ENCODE measurements at places on chromosomes 16 and 17. TPM values are rescaled to one million over a fixed set of nuclear protein-coding genes. Genes with fewer than 3 reads are reported as not detected.

GRCh38 chr17:58207451-58207850, 11.6 kb downstream of the MKS1 start:
- H3K27me3 ChIP-seq = no peaks in the 10 kb centered on the region
- H3K4me3 ChIP-seq = no peak overlapping the region
- H3K4me1 ChIP-seq = no peaks in the 10 kb centered on the region
- H3K36me3 ChIP-seq = no peaks in the 10 kb centered on the region
- no peak for DNase-seq

Gene ELMO3
- 14.8 TPM for total RNA-seq

Gene CA5A
- not detected for total RNA-seq

DNA sequence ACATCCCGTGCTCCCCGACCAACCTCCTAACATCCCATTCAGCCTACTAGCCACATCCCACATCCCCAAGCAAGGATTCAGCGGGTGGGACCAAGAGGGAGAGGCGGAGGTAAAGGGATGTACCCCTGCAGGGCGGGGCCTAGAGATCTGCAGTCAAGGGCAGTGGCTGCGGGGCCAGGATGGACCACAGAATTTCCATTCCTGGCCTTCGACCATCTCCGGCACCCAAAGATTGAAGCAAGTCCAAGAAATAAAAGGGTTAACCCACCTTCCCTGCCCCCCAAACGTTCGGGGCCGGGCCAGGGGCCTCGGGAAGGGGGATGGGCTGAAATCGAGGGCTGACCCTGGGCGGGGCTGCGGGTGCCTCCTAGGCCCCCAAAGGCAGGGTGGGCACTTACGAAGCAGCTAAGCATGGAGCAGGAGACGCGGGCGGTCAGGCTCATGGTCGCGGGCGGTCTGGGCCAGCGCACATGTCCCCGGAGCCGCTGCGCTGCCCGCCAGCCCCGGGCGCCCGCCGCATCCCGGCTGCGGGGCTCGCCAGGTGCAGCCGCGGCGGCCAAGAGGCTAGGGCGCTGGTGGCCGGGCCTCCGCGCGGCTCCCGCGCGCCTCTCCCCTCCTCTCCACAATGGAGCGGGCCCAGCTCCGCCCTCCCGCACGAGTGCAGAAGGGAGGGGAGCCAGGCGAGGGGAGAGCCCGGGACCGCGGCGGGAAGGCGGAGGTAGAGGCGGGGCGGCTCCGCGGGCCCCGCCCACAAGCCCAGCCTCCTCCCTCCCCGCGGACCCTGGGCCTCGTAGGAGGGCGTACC, at the start of gene MTMR4:
Gene MTMR4 (minus strand): TSS at position 674 of the 805 bp plus-strand sequence. CDS start 231 bp downstream, at position 443.
- no peaks in the 10 kb centered on the region for H3K36me3 ChIP-seq
- DNase-seq = peak; percentile 86
- peaks cover 14% of the 10 kb centered on the region for H3K4me1 ChIP-seq
- no peaks in the 10 kb centered on the region for H3K27me3 ChIP-seq
- peak within 1 kb of the TSS; percentile 47 for H3K4me3 ChIP-seq

DNA sequence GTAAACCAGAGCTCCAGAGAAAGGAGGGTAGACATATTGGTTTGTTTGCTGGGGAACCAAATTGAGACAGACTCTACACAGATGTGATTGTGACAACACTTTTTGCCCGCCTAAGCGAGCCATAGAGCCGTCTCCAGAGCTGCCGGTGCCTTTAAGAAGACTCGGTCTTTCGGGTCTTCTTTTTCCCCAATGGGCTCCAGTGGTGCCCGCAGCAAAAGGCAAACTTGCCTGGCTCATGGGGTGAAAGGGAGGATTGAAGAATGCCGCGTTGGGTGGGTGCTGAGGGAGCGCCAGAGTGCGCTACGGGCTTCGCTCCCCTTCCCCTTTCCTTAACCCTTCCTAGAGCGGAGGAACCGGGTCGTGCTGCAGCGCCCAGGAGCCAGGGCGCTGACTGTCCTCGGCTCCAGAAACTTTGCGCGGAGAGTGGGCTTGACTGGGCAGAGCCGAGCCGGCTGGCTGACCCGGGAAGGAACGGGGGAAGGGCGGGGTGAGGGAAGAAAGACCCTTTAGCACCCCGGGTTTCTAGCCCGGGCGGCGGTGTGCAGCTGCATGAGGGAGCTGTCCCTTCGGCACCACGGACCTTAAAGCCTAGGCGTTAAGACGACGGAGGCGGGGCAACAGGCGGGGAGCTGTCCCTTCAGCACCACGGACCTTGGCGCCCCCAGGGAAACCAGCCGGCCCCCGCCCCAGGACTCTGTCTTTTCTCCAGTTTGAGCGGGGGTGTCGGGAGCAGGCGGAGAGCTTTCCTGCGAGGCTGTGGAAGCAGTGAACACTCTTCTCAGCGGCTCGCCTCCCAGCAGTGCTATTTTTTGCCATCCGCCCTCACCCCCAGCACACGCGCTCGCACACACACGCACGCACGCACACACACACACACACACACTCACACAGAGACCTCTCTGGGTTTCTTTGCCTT, at the start of gene CACNG3:
Gene CACNG3 (plus strand): TSS at position 880 of the 916 bp plus-strand sequence. CDS start 420 bp downstream, outside the sequence.
- H3K4me1 ChIP-seq = no peaks in the 10 kb centered on the region
- H3K36me3 ChIP-seq = no peaks in the 10 kb centered on the region
- DNase-seq = no peak
- H3K27me3 ChIP-seq = peaks cover 3% of the 10 kb centered on the region
- H3K27ac ChIP-seq = no peak within 1 kb of the TSS

- no peaks in the 10 kb centered on the region for H3K36me3 ChIP-seq
- no peak overlapping the region for H3K4me3 ChIP-seq
- DNase-seq = no peak
- no peaks in the 10 kb centered on the region for H3K4me1 ChIP-seq
Measured at GRCh38 chr17:9402590-9403199, 172.9 kb downstream of the STX8 start.

Gene LLGL1
- 21.6 TPM for total RNA-seq

- no peak for DNase-seq
- H3K4me1 ChIP-seq = peaks cover 2% of the 10 kb centered on the region
- no peaks in the 10 kb centered on the region for H3K27me3 ChIP-seq
- H3K4me3 ChIP-seq = no peak overlapping the region
- H3K27ac ChIP-seq = no peak overlapping the region
Measured at GRCh38 chr17:46000292-46000691, 1.2 kb downstream of the STH start.

Gene HNF1B
- total RNA-seq = 0.65 TPM

- H3K4me1 ChIP-seq = peaks cover 16% of the 10 kb centered on the region
- no peak for DNase-seq
- H3K36me3 ChIP-seq = no peaks in the 10 kb centered on the region
- H3K27me3 ChIP-seq = no peaks in the 10 kb centered on the region
Measured at GRCh38 chr17:20995873-20996723, 46.7 kb downstream of the USP22 start.

DNA sequence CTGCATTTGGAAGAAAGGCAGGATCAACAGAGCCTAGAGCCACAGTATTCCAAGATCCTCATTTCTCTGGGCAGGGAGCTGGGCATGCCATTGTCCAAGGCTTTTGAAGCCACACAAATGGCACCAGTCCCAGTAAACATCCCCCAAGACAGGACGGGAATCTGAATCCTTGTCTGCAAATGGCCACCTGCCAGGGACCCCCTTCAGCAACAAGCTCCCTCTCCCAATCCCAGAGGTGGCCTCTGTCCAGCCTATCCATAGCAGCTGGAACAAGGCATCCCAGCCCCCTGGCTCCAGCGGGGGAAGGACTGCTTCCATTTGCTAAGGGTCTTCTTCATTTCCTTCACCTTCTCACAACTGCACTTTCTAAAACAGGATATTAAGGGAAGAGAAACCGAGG, 204.4 kb downstream of the C16orf78 start:
- DNase-seq = no peak
- peaks cover 11% of the 10 kb centered on the region for H3K4me1 ChIP-seq
- peak overlapping the region; percentile 63 for H3K27ac ChIP-seq
- no peaks in the 10 kb centered on the region for H3K36me3 ChIP-seq
- H3K4me3 ChIP-seq = no peak overlapping the region
- no peaks in the 10 kb centered on the region for H3K27me3 ChIP-seq

Gene KRT17
- 10.0 TPM for total RNA-seq

DNA sequence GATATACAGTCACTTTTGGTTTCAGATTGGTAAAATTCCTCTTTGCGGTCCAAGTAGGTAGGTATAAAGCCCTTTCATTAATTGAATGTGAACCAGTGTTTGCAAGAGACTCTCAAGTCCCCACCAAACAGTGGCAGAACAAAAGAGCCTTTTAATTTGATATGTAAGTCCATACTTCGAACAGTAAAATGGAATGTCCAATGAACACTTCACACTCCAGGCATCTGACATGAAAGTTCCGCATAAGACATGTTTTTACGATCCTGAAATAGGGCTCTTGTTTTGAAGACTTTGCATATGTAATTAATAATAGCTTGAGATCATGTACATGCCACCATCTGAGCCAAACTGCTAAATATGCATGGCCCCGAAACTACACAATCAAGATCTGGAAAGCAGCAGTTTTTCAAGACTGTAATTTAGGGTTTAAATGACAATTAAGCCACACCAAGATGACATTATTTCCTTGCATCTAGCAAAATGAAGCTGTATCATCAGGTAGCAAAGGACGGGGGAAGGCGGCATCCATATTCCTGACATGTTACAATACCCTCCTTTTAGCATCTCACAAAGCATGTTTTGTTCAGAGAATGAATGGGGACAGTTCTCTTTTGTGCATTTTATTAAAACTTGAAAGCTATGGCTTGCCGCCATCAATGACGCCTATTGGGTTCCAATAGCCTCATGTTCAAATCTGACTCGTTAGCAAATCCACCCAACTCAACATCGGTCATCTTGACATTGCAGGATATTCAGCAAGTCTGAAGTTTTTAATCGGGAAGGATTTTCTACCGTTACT, 39.4 kb downstream of the LITAF start:
- no peaks in the 10 kb centered on the region for H3K36me3 ChIP-seq
- H3K27me3 ChIP-seq = no peaks in the 10 kb centered on the region
- H3K27ac ChIP-seq = no peak overlapping the region
- no peak for DNase-seq

Gene ENPP7
- not detected for total RNA-seq

GRCh38 chr17:4569591-4569990, 9.2 kb upstream of the GGT6 start:
- no peaks in the 10 kb centered on the region for H3K27me3 ChIP-seq
- H3K4me1 ChIP-seq = no peaks in the 10 kb centered on the region
- H3K4me3 ChIP-seq = no peak overlapping the region
- H3K27ac ChIP-seq = no peak overlapping the region

Gene KRTAP4-9
- total RNA-seq = not detected

DNA sequence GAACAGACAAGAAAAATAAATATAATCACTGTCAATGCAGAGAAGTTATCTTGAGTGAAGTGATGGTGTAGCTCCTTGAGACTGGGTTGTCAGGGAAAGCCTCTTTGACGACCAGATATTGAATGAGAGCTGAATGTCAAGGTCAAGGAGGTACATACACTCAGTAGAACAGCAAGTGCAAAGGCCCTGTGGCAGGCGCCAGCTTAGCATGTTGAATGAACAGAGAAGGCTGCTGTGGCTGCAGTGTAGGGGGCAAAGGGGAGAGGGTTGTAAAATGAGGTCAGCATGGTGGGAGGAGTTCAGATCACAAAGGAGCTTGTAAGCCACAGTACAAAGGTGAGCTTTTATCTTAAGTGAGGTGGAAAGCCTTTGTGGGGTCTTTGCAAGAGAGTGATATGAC, 111.5 kb downstream of the ZFHX3 start:
- DNase-seq = no peak
- H3K27me3 ChIP-seq = no peaks in the 10 kb centered on the region
- H3K4me3 ChIP-seq = no peak overlapping the region
- no peaks in the 10 kb centered on the region for H3K36me3 ChIP-seq

- H3K4me3 ChIP-seq = no peak overlapping the region
- no peak for DNase-seq
- H3K36me3 ChIP-seq = no peaks in the 10 kb centered on the region
Measured at GRCh38 chr17:43613917-43614316, 47.8 kb downstream of the MEOX1 start.

GRCh38 chr17:44733753-44734152, 25.0 kb upstream of the ADAM11 start:
- no peaks in the 10 kb centered on the region for H3K27me3 ChIP-seq
- no peak for DNase-seq
- H3K27ac ChIP-seq = no peak overlapping the region

DNA sequence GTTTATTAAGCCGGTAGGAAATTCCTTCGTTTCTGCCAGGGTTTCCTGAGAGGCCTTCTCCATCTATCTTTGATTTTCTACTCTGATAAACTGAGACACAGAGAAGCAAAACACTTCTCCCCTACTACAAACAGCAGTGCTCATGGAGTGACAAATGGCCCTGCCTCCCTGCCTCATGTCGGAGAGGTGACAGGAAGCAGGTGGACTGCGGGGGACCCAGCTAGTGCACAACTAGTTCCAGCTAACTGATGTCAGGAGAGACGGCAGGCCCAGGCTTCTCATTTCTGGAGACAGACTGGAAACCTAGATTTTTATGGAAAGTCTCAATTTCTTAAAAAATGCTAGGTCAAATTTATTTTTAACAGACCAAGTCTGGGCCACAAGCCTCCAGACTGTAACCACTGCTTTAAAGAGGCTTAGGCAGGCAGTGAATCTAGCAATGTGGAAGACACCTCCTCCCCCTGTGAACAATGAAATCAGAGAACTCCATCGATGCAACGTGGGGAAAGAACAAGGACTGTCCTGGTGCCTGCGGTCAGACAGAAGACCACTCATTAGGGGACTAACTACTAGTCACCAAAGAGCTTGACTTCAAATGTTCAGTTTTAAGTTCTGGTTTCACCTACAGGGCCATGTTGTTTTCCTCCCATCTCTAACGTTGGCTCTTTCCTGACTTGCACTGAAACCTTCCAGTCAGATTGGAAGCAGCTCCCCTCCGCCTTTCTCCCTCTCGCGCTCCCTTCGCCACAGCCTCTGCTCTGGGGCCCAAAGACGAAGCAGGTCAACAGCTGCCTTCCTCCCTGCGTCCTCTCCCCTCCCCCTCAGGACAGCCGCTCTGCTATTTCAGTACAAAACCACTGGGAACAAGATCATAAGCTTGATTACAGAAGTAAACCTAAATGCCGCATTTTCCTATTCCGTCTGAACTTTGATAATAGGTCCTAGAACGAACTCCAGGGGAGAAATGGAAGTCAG, 17.6 kb downstream of the GTF3C1 start:
- no peak for DNase-seq
- H3K4me1 ChIP-seq = no peaks in the 10 kb centered on the region
- no peak overlapping the region for H3K27ac ChIP-seq

GRCh38 chr17:81295676-81296381, 722 bp upstream of the SLC38A10 start:
- peak overlapping the region; percentile 83 for H3K27ac ChIP-seq
- H3K4me1 ChIP-seq = peaks cover 4% of the 10 kb centered on the region
- peak overlapping the region; percentile 65 for H3K4me3 ChIP-seq
- DNase-seq = no peak

GRCh38 chr17:6429266-6429665, 5.7 kb downstream of the AIPL1 start:
- no peaks in the 10 kb centered on the region for H3K27me3 ChIP-seq
- no peak overlapping the region for H3K27ac ChIP-seq
- H3K4me3 ChIP-seq = no peak overlapping the region
- no peaks in the 10 kb centered on the region for H3K36me3 ChIP-seq
- H3K4me1 ChIP-seq = no peaks in the 10 kb centered on the region
- no peak for DNase-seq
